ENCODE measurements at places on chromosomes 3 and 15.
A peak's percentile ranks its signal among the peaks of the same experiment; 100 is the strongest.

- DNase-seq, result no peak
Observed at GRCh38 chr3:146199762-146200161, 38.8 kb upstream of the PLOD2 start.

DNA sequence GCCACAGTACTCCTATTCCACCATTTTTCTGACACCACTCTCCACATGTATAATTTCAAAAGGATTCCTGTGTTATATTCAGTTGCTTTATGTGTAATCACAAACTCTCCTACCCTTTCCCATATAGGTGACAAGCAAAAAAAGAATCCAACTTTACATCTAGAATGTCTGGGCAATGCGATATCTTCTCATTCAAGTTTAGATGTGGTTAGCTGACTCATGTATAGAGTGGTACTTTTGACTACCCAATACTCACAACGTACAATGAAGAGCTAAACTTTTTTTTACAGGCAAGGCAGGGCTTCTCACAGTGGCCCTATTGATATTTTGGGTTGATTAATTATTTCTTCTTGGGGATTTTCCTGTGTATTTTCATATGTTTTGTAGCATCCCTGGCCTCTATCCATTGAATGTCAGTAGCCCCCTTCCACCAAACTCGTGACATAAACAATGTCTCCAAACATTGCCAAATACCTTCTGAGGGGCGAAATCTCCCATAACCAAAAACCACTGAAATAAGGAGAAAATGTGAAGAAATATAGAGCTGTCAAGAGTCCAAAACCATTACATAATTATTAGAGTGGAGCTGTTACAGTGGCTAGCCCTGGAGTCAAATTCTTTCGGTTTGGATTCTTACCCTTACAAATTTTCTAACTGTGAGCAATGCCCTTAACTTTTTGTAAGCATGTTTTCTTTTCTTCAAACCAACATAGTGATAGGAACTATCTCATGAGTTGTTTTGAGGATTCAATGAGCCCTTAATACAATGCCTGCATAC is 342.6 kb downstream of the NSUN3 start:
- no peak for DNase-seq

- DNase-seq, result no peak
Observed at GRCh38 chr3:188686324-188686723, 485.4 kb upstream of the TPRG1 start.

- no peak for DNase-seq
Observed at GRCh38 chr3:108089579-108089978, 1.3 kb downstream of the CD47 start.

GRCh38 chr3:71127052-71127831 is 456.3 kb downstream of the FOXP1 start:
- peak; percentile 55 for DNase-seq

All from CD4-positive, alpha-beta T cell treated with Interleukin-2 at 100 ng/mL for 4 hours (primary cell).